ENCODE measurements at places on chromosomes 6 and 20.

GRCh38 chr6:82534876-82535275 is 171.3 kb downstream of the TPBG start:
- no peaks in the 10 kb centered on the region for H3K36me3 ChIP-seq
- peak; percentile 42 for DNase-seq
- H3K4me3 ChIP-seq, result no peak overlapping the region
- peaks cover 3% of the 10 kb centered on the region for H3K4me1 ChIP-seq

- H3K27ac ChIP-seq, result no peak overlapping the region
- H3K4me1 ChIP-seq, result no peaks in the 10 kb centered on the region
- no peaks in the 10 kb centered on the region for H3K36me3 ChIP-seq
- DNase-seq, result peak; percentile 30
Observed at GRCh38 chr6:315921-316752, 23.9 kb downstream of the DUSP22 start.

DNA sequence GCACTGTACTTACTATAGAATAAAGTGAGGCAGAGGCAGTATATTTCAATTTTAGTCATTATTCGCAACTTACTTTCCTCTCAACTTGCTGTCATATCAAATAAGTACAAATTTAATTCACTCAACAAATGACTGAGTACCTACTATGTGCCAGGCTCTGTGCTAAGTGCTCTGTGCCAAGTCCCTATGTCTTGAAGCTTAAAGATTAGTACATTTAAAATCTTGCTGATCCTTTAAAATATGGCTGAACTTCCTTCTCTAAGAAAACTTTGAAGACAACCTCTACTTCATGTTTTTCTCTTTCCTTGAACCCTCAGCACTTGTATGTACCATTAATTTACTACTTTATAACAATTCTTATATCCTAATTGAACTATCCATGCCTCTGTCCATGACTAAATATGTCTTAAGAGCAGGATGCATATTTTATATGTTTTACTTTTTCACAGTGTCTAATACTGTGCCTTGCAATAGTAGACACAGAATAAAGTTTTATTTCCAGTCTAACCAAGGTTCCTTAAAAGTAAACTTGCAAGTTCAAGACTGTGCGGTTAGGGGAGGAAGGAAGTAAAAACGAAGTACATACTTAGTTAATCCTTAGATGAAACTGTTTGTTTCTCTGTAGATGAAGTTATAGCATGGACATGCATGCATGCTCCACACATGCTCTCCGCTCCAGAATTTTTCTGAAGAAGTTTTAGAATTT is 10.0 kb upstream of the LATS1 start:
- no peaks in the 10 kb centered on the region for H3K27me3 ChIP-seq
- H3K4me1 ChIP-seq, result no peaks in the 10 kb centered on the region
- H3K4me3 ChIP-seq, result no peak overlapping the region

DNA sequence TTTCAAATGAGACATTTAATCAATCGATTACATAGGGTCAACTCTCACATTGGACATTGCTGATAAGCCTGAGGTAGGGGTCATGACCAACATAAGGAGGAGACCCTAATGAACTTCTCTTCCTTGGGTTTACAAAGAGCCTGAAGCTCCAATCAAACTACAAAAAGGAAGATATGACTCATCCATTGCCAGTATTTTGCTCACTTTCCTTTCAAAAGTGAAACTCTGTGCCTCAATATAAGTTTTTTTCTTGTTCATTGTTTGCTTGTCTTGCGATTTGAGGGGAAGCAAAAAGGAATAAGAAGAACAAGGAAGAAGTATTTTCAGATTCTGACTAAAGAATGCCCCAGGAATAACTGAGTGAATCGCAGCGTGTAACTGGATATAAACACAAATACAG is 38.8 kb upstream of the KHDRBS2 start:
- H3K27me3 ChIP-seq, result no peaks in the 10 kb centered on the region
- H3K27ac ChIP-seq, result no peak overlapping the region
- DNase-seq, result no peak
- no peaks in the 10 kb centered on the region for H3K4me1 ChIP-seq

DNA sequence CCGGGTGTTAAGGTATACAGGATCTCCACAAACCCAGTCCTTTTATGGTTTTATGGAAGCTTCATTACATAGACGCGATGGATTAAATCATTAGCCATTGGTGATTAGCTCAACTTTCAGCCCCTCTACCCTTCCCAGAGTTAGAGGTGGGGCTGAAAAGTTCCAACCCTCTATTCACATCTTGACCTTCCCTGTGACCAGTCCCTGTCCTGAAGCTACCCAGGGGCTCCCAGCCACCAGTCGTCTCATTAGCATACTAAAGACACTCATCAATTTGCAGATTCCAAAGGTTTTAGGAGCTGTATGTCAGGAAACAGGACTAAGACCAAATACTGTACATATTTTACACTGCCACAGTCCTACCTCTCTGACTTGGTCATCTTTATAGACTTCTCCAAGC is 21.0 kb downstream of the KHDC1L start:
- no peaks in the 10 kb centered on the region for H3K4me1 ChIP-seq
- DNase-seq, result no peak
- no peaks in the 10 kb centered on the region for H3K36me3 ChIP-seq

DNA sequence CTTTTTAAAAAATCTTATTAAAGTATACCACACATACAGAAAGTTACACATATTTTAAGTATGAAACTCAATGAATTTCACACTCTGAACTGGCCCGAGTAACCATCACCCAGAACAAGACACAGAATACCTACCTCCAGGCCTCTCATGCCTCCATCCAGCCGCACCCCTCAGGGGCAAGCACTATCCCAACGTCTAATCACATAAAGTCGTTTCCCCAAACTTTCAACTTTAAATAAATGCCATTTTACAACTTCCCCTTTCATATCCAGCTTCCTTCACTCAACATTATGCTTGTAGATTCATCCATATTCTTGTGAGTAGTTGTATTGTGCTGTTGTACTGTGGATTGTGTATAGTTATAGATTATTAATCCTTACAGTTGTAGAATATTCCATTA is 539.1 kb downstream of the CD83 start:
- H3K27ac ChIP-seq, result no peak overlapping the region
- DNase-seq, result no peak
- H3K4me3 ChIP-seq, result no peak overlapping the region
- H3K27me3 ChIP-seq, result no peaks in the 10 kb centered on the region
- peaks cover 3% of the 10 kb centered on the region for H3K4me1 ChIP-seq

GRCh38 chr6:168999392-168999791 is 254.3 kb downstream of the THBS2 start:
- no peak for DNase-seq
- H3K27ac ChIP-seq, result no peak overlapping the region
- H3K27me3 ChIP-seq, result no peaks in the 10 kb centered on the region

DNA sequence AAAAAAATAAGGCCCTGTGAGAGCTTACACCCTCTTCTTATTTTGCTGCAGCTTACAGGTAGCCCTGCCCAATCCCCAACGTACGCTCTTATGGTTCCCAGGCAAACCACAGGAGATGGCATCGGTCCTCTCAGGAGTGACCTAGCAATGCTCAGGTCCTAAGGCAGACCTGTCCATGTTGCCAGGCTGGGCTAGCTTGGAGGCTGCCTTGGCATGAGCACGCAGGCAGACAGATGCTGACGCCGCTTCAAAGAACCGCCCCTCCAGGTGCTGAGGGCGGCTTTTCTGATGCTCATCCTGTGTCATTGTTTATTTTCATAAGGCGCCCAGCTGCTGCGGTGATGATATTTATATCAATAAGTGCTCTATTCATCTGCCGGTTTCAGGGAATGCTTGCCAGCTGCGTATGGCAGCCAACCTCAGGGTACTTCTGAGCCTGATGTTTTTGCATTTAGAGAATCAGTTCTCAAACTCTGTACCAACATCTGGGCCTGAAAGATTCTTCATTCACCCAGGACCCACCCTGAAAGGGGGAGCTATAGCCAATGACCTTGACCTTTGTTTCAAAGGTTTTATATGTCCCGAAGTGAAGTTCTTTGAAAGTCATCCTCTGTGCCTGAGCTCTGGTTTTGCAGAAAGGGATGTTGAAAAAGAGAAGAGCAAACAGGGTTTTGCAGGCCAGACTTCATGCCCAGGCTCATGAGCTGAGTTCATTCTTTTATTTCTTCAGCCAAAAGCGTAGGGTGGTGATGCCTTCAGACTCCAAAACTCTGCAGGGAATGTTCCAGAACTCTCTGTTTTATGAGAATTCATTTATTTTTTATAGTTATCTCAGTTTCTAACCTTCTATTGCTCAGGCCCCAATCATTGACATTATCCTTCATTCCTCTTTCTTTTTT is 475.6 kb upstream of the CHD6 start:
- no peak overlapping the region for H3K27ac ChIP-seq
- H3K27me3 ChIP-seq, result no peaks in the 10 kb centered on the region
- H3K4me3 ChIP-seq, result no peak overlapping the region
- no peaks in the 10 kb centered on the region for H3K4me1 ChIP-seq
- no peak for DNase-seq

GRCh38 chr20:5072756-5073659 is 46.8 kb downstream of the PCNA start:
- H3K4me3 ChIP-seq, result no peak overlapping the region
- H3K27me3 ChIP-seq, result no peaks in the 10 kb centered on the region
- H3K27ac ChIP-seq, result no peak overlapping the region
- peak; percentile 21 for DNase-seq

GRCh38 chr20:52129611-52130010 is 62.0 kb downstream of the ZFP64 start:
- H3K4me1 ChIP-seq, result no peaks in the 10 kb centered on the region
- no peak overlapping the region for H3K4me3 ChIP-seq
- no peaks in the 10 kb centered on the region for H3K27me3 ChIP-seq
- H3K27ac ChIP-seq, result no peak overlapping the region
- H3K36me3 ChIP-seq, result no peaks in the 10 kb centered on the region

GRCh38 chr6:139648430-139649000 is 274.1 kb upstream of the CITED2 start:
- H3K4me3 ChIP-seq, result no peak overlapping the region
- H3K36me3 ChIP-seq, result no peaks in the 10 kb centered on the region
- DNase-seq, result no peak

DNA sequence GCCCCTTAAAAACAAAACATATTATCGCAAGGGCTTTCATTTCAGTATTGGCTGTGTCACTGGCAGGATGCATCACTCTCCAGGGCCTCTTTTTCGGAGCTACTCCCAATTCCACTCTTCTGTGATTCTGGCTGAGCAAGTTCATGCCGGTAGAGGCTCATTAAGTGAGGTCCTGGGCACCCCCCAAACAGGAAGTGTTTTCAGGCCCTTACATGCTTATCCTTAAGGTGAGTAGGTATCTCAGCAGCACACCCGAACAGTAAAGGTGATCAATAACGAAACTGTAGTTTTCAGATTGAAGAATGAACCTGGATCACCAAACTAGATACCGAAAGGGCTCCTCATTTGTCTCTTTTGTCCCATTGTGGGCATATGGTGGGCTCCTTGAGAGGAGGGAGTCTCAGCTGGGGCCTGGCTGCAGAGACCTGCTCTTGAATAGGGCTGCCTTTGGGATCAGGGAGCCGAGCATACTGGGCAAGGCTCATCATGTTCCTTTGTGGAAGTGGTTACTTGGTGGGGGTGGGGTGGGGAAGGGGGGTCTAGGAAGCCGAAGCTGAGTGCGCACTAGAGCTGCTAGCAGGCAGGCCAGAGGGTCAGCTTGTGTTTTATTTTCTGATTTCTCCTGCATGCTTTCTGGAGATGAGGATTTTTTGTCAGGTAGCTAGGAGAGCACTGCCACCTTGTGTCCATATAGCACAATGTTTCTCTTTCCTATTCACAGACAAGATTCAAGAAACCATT is 65.2 kb downstream of the CDS2 start:
- no peak overlapping the region for H3K4me3 ChIP-seq
- peaks cover 7% of the 10 kb centered on the region for H3K36me3 ChIP-seq
- H3K27me3 ChIP-seq, result no peaks in the 10 kb centered on the region
- no peak overlapping the region for H3K27ac ChIP-seq

DNA sequence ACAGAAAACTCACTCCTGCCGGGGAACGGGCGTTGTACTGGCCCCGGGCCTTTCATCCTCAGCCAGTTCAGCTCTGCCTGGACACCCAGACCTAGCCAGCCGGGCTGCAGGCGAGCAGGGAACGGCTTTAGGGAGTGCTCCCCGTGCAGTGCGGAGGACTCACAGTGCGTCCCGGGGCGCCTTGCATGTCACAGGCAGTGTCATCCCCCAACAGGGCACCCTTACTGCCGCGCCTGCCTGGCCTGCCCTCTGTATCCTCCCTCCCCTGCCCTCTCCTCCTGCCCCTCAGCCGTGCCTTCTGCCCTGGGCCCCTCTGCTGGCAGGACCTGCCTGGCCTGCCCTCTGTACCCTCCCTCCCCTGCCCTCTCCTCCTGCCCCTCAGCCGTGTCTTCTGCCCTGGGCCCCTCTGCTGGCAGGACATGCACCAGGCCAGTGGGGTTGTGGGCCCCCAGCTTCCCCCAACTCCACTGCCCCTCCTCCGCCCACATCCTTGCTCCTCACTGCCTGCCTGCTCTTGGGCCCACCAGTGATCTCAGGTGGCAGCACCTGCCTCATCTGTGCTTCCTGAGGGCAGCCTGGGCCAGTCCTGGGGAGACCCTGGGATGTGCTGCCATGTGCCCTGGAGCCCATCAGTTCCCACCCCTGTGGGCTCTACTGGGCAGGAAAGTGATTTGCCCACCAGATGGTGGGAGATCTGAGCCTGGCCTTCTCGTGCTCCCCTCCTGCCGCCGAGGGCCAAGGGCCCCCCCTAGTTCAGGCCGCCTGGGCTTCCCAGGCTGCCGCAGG is 43.0 kb downstream of the PYGB start:
- H3K27me3 ChIP-seq, result no peaks in the 10 kb centered on the region
- H3K36me3 ChIP-seq, result peaks cover 7% of the 10 kb centered on the region
- H3K4me1 ChIP-seq, result no peaks in the 10 kb centered on the region
- H3K27ac ChIP-seq, result no peak overlapping the region
- DNase-seq, result no peak

- no peaks in the 10 kb centered on the region for H3K27me3 ChIP-seq
- H3K4me1 ChIP-seq, result peaks cover 8% of the 10 kb centered on the region
- no peaks in the 10 kb centered on the region for H3K36me3 ChIP-seq
- H3K27ac ChIP-seq, result no peak overlapping the region
- no peak overlapping the region for H3K4me3 ChIP-seq
- DNase-seq, result no peak
Observed at GRCh38 chr6:111759331-111759835, 113.9 kb downstream of the FYN start.

- H3K36me3 ChIP-seq, result no peaks in the 10 kb centered on the region
- H3K27ac ChIP-seq, result no peak overlapping the region
- no peak for DNase-seq
- H3K4me1 ChIP-seq, result peaks cover 5% of the 10 kb centered on the region
Observed at GRCh38 chr20:57902473-57902872, 192.7 kb upstream of the PMEPA1 start.

DNA sequence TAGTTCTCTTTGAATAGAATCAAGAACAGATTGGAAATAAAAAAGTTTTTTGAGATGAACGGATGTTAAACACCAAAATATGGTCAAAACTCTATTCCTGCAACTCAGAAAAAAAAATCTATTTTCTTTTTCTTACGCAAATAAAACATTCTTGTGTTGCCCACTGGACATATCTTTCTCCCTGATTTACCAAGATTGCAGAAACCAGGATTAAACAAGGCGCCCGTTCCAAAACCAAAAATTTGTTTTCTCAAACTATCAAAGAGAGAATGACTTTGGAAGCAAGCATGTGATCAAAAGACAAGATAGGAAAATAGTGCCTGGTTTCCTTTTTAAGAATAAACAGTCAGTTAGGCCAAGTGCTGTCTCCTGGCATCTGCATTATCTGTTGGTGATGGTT is 273.1 kb downstream of the CLIC5 start:
- no peaks in the 10 kb centered on the region for H3K27me3 ChIP-seq
- H3K36me3 ChIP-seq, result no peaks in the 10 kb centered on the region
- DNase-seq, result no peak

GRCh38 chr6:20565342-20565741 is 31.1 kb downstream of the CDKAL1 start:
- no peak overlapping the region for H3K4me3 ChIP-seq
- DNase-seq, result no peak
- H3K27ac ChIP-seq, result no peak overlapping the region
- H3K4me1 ChIP-seq, result no peaks in the 10 kb centered on the region
- no peaks in the 10 kb centered on the region for H3K27me3 ChIP-seq
- no peaks in the 10 kb centered on the region for H3K36me3 ChIP-seq

Measured in mesendoderm (in vitro differentiated cells).